Stimulated activated effector memory CD8-positive, alpha-beta T cell treated with anti-CD3 and anti-CD28 coated beads, Interleukin-12 subunit alpha, Interleukin-12 subunit beta, amount 100 ng/mL, for 72 hours (primary cell): ENCODE measurements at places on chromosomes 4 and X.

DNA sequence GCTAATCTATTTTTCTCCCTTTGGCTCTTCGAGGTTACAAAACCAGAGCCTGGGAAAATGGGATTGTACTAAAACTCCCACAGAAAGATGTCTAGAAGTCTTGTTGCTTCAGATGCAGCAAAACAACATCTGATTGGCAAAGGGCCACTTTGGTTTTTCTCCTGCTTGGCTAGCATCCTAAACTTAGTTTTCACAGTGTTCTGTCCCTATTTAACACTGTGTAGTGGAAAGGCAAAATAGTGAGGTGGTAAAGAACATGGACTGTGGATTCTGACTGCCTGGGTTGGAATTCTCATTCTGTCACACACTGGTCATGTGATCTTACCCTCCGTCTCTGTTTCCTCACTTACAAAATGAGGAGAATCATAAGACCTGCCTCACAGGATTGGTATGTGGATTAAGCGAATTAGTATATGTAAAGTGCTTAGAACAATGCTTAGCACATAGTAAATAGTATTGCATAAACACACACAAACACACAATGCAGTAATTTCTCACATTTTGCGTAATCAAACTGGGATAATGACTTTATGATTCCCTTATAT, 23.5 kb downstream of the TIGD2 start:
- no peak for DNase-seq

GRCh38 chr4:85776096-85776495, 301.1 kb downstream of the ARHGAP24 start:
- no peak for DNase-seq

GRCh38 chr4:48360285-48361011, 19.1 kb downstream of the SLAIN2 start:
- no peak for DNase-seq

DNA sequence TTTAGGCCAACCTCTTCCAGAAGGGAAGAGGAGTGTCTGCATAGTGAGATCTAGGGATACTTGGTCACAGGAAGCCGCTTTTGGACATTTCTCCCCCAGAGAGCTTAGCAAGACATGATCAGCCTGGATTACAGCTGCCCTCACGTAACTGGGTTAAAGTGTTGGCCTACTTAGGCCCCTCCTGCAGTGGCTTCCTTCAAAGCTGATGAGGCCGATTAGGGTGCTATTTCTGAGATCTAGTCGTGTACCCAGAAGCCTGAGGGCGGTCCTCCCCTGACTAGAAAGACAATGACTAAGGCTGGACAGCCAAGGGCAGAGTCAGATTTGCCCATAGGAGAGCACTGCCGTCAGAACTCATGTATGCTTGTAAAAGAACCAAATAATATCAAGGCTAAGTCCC, 135.0 kb downstream of the AMMECR1 start:
- DNase-seq, result no peak

DNA sequence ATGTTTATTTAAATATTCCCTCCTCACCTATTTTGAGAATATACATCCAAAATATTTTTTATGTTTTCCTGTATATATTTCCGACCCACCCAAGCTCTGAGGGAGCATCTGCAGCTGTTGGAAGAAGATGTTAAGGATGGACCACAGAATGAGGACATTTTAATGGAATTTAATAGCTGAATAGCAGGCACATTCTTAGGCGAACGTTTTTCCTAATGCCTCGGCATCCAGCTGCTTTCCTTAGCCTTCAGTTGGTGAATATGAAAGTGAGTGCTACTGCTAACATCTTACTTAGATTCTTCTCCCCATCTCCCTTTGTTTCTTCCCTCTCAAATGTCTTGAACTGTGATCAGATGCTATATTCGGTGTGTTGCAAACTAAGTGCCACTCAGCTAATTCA, 158.0 kb upstream of the CTSO start:
- DNase-seq, result no peak

DNA sequence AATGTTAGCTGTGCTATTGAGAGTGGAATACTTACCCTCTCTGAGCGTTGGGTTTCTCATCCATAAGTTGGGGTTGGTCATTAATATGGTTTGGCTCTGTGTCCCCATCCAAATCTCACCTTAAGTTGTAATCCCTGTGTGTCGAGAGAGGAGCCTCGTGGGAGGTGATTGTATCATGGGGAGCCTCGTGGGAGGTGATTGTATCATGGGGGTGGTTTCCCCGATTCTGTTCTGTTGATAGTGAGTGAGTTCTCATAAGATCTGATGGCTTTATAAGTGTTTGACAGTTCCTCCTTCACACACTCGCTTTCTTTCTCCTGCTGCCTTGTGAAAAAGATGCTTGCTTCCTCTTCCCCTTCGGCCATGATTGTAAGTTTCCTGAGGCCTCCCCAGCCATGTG, 391.1 kb downstream of the FAM133A start:
- no peak for DNase-seq

DNA sequence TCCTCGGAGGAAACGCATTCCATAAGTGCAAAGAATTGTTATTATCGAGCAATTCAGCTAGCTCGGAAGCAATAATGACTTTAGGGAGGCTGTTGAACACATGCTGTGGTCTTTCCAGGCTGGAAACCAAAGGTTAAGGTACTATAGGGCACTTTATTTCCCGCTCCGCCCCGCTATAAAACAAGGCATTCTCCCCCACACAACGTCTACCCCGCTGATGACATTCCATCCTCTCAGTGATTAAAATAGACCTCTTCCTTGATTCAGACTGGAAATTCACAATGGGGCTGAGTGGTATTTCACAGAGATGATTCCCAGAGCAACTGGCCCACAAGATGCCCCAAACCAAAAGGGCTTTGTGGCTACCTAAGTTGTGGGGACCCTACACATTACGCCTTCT, 196.4 kb downstream of the STIM2 start:
- no peak for DNase-seq

- no peak for DNase-seq
Observed at GRCh38 chrX:37815366-37815765, 32.0 kb downstream of the DYNLT3 start.

DNA sequence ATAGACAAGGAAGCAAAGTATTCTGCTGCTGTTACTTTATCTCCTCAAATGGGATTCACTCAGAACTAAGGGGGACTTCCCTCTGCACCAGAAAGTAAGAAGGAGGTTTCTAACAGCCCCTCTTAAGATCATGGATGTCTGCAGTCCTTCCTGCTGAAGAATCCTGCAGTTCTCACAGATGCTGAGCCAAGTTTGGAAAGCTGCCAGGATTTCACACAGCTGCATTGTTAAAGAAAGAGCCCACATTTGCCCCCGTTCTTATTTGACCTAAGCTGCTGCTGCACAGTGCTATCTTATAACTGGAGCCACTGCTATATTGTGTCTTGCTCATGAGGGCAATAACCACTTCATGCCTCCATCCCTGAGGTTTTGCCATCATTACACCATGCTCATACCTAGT, 81.1 kb downstream of the FAAH2 start:
- no peak for DNase-seq

DNA sequence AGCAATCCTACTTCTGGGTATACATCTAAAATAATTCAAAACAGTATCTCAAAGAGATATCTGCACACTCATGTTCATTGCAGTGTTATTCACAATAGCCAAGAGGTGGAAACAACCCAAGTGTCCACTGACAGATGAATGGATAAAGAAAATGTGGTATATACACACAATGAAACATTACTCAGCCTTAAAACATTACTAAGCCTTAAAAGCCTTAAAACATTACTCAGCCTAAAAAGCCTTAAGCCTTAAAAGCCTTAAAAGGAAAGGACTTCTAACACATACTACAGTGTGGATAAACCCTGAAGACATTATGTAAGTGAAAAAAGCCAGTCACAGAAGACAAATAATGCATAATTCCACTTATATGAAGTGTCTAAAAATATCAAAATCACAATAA, 40.3 kb upstream of the TFDP3 start:
- no peak for DNase-seq

DNA sequence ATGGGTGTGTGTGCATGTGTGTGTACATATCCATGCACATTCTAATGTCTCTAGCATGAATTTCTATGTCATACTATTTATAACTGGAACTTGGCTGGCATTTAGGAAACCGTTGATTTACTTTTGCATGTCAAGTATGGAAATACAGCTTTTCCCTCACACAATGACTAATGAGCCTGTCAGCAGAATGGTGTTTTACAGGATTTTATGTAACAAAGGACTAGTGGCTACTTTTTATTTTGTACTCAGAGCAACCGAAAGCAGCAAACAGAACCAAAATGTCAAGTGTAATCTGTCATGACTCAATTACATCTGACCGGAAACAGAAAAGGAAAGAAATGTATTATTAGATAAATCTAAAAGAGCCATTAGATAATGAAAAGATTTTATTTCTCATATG, 1911.5 kb upstream of the AGA start:
- DNase-seq, result no peak

DNA sequence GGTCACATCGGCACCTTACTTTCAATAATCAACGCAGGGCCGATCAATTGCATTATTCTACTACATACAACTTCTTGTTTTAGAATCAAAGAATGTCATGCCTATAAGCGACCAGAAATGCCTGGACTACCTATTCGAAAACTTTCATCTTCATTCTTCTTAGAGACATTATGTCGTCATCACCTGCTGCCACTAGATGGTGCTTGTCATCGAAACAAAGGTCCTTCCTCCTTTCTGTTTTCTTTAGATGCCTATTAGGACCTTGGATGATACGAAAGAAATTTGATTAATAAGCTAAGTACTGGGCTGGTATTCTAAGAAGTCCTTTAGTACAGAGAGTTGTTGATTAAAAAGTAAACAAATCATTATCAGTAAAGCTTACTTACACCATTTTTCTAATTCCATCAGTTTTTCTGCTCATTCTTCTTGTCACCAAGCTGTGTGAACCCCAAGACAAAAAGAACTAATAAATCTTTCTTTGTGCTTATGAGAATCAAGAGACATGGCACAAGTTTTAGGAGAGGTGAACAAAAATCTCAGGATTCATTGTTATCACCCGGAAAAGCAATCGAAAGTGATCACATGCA, 154.5 kb upstream of the SLC4A4 start:
- DNase-seq, result peak; percentile 52

GRCh38 chr4:183153190-183153916, 54.3 kb downstream of the WWC2 start:
- no peak for DNase-seq

- no peak for DNase-seq
Observed at GRCh38 chr4:156623376-156623775, 348.2 kb downstream of the PDGFC start.

DNA sequence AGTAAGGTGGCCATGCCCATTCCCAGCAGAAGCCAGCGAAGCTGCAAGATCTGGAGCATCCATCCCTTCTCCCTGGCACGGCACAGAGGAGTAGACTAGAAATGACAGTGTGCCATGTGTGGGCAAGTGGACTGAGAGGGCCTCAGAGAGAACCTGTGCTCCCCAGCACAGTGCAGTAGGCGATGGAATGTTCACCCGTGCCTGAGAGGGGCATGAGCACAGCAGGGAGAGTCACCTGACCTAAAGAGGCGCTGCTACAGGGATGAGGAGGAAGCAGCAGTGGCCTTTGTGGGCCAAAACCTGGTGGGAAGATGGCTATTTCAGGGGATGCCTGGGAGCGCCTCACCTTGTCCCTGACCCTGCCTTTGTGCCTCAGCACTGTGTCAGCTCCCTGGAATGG, 8.0 kb upstream of the CDKN2AIP start:
- DNase-seq, result no peak

GRCh38 chr4:74414149-74414809, 30.7 kb upstream of the AREG start:
- DNase-seq, result no peak

DNA sequence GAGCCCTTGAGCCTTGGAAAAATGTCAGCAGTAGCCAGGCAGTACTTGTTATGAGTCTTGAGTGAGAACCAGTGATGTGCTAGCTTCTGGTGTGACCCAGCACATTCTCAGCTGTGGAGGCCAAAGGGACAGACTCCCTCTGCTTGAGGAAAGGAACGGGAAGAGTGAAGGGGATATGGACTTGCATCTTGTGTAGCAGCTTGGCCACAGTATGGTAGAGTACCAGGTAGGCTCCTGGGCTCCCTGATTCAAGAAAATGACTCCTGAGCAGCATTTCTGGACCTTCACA, 1601.9 kb upstream of the ADGRL3 start:
- no peak for DNase-seq

- no peak for DNase-seq
Observed at GRCh38 chr4:185805979-185806378, 6.0 kb downstream of the SORBS2 start.

DNA sequence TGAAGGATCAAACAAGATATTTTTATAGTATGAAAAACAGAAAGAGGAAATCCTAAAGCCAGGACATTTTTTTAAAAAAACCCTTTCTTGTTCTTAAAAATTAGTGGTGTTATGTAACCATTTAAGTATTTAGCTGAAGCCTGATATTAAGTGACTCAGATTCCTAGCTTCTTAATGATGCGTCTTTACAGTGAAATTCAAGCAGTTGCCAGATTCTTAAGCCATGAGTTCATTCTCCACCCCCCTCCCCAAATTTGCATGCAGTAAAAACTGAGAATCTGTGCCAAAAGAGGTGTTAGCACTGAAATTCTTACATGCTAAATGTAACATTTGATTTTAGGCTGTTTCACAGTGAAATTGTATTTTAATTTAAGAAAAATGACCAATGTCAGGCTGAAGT, 180.8 kb downstream of the RAPGEF2 start:
- no peak for DNase-seq

DNA sequence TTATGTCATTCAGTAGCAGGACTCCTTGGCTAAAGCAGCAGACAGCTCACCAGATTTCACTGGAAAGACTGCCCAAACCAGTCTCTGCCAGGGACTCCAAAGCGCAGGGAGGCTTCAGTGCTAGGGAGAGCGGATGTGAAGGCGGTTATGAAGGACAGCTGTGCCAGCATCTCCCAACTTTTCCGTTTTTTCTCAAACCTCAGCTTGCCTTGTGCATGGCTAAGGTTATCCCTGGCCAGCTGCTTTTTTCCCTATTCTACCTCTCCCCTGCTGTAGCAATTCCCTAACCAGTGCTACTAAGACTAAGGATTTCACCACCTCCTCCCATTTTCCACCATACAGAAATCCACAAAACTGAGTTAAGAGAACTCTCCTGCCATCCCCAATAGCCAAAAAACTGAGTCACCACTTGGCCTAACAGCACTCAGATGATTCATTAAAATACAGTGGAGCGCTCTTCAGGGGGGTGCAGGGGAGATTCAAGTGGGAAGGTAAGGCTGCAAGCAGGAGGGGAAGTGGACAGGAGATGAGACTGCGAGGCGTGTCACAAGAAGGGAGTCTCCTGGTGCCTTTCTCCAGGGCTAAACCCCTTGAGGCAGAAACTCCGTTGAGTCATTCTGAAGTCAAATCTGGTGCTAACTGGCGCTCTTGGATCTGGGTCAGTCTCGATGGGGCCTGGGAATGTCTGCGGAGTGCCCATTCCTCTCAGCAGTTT, 90.7 kb downstream of the PALLD start:
- no peak for DNase-seq
